Astrocyte of the spinal cord (primary cell): ENCODE measurements at places on chromosomes 13 and 19.
A peak's percentile ranks its signal among the peaks of the same experiment; 100 is the strongest.

DNA sequence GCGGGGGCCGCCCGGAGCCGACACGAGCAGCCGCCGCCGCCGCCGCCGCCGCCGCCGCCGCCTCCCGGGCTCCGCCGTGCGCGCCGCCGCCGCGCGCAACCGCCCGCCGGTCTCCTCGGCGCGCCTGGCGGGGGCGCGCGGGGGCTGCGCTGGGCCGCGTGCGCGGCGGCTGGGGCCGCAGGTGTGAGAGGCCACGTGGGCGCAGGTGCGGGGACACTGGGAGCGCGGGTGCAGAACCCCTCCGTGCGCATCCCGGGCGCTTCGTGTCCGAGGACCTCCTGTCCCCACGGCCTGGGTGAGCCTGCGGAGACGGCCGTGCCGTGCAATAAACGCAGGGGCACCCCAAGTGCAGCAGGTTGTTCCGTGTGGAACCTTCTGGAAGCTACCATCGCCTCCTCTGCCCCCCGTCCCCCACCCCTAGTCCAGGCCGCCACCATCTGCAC is at the start of gene LINGO3:
Gene LINGO3, minus strand, starts transcription at position 41 of the 443 bp plus-strand sequence. CDS start 16,378 bp downstream, outside the sequence.
- no peak for DNase-seq

- DNase-seq, result peak; percentile 63
Observed at GRCh38 chr19:44927746-44928145, 13.3 kb downstream of the APOC1 start.

GRCh38 chr19:18520848-18521691 is 800 bp downstream of the ELL start:
- DNase-seq, result no peak

GRCh38 chr19:42422092-42422900 is 4.9 kb downstream of the LIPE start:
- no peak for DNase-seq

- peak; percentile 49 for DNase-seq
Observed at GRCh38 chr19:46475986-46476385, 4.6 kb upstream of the PNMA8A start.

DNA sequence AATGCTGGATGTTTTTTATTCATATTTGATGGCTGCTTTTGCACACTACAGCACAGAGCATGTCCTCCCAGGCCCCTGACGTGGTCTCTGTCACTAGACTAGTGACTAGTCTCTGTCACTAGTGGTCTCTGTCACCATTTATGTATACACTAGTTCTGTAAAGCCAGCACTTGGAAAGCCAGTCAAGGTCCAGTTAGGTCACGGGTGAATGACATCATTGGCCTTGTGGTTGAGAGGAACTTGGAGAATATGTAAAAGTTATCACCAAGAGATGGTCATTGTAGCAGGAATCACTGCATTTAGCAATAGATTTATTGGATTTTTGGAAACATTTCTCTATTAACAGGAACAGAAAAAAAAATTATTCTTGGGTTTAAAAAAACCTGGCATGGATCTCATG is 72.9 kb downstream of the SHISA2 start:
- DNase-seq, result no peak

DNA sequence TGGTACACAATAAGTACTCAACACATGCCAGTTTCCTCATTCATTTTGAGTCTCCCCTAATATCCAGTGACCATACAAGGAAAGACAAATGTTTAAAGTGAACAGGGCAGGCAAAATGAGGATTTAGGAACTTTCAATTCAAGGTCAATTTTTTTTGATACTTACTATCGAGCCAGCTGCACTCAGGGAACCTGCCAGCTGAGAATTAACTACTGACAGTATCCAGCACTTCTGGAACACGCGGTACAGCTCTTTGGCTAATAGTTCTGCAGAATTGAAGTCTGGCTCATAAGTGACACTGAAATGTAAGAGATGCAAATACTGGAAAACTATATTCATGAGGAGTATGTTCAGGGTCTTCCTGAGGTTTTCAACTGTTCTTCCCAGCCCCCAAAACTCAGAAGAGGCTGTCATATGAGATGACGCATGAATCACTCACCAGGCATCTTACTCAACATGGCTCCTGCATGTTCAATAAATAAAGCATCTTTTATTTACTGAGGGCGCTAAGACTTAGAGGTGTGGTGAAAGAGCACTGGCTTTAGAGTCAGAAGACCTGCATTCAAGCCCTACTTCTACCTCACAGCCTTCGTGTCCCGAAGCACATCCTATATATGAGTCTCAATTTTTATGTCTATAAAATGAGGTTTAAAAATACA is 25.6 kb downstream of the RUBCNL start:
- no peak for DNase-seq

DNA sequence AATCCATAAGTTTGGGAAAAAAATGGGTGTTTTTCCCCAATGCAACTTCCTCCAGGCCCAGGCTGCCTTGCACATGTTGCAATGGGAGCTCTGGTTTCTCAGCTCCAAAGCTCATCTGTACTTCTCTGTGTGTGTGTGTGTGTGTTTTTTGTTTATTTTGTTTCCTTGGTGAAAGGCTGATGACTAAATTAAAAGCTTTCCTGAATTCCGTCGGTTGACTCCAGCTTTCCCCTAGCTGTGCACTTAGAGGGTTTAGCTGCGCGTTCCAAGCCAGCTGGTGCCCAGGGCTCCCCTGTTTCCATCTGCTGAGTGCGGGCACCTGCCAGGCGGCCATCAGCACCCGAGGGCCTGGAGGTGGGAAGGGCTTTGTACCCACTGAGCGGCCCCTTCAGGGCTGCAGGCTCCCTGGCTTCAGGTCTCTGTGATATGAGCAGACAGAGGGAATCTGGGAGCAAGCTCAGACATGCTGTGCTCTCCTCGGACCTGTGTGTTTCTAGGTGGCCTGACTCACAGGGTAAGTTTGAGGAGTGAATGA is 129.1 kb upstream of the SOX1 start:
- DNase-seq, result no peak

DNA sequence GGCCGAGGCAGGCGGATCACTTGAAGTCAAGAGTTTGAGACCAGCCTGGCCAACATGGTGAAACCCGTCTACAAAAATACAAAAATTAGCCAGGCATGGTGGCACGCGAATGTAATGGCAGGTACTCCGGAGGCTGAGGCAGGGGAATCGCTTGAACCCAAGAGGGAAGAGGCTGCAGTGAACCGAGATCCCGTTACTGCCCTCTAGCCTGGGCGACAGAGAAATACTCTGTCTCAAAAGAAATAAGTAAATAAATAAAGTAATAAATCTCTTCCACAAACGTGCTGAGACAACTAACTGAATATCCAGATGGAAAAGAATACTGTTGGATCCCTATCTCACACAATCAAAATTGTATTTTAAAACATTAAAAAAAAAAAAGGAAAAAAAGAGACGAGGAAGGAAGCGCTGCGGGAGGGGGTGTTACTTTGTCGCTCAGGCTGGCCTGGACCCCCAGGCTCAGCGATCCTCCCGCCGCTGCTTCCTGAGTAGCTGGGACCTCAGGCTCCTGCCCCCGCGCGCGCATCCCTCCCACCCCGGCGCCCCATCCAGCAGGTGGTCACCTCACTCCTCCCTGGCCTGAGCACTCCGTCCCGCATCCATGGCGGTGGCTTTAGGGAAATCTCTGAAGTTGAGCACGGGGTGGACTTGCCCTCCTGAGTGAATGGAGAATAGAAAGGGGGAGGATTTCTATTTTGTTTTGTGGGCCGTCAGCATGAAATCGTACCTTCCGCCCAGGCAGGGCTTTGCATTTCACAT is 628 bp upstream of the ZNF813 start:
- no peak for DNase-seq

- DNase-seq, result no peak
Observed at GRCh38 chr19:30848636-30849425, 476.6 kb downstream of the ZNF536 start.

DNA sequence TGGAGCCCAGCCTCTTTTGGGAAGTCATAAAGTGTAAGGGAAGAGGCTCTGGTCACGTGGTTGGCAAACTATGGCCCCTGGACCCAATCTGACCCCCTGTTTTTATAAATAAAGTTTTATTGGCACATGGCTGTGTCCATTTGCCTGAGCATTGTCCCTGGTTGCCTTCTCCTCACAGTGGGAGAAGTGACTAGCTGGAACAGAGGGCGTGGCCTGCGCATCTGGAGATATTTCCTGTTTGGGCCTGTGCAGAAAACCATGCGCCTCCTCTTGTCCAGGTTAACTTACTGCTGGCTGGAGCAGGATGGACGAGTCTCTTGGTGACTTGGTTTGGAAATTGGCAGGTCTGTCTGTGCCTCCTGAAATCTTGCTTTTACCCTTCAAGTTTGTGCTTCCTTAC is 48.3 kb downstream of the KDM4B start:
- no peak for DNase-seq

DNA sequence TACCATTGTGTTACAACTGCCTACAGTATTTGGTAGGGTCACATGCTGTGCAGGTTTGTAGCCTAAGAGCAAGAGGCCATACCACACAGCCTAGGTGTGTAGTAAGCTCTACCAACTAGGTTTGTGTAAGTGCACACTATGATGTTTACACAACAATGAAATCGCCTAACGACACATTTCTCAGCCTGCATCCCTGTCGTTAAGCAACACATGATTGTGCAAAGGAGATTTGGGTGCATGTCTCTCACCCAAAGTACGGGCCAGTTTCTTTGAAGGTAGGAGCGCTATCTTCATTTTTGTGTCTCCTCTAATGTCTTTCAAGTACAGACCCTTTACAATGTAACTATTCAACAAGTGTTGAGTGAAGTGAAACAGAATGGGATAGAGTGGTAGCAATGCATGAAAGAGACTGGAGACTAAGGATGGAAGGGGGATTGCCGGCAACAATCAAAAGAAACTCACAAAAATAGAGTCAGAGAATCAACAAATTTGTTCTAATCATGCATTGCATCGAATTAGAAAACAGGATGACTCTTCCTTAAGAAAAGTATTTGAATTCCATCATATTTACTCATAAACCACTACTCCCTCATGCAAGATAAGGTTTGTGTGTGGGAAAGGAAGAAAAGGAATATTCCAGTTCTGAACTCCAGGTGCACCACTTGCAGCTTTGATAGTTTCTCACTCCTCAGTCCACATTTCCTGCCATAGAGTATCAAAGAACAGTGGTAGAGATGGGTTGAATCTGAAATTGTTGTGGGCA is 60.2 kb upstream of the TNFRSF19 start:
- peak; percentile 87 for DNase-seq

GRCh38 chr19:13428352-13428751 is 77.9 kb downstream of the CACNA1A start:
- DNase-seq, result no peak

GRCh38 chr13:94129490-94129894 is 350.0 kb downstream of the DCT start:
- no peak for DNase-seq

DNA sequence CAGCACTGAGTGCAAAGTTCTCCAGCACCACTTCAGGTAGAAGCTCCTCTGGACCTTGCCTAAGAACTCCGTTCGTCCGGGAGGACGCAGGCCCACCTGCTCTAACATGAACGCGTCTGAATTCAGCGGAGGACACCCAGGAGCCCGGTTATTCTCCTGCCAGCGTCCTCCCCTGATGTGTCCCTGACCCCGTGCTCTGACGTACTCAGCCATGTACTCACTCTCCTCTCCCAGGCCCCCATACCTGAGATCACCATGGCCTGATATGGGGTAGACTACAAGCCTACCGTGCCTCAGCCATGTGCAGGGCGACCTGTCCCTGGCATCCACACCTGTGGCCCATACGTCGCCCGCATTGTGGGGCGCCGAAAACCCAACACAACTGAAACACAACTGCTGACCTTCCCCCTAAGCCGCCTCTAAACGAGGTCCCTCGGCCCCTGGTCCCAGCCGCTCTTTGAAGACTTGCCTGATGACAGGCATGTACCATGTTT is 744 bp upstream of the ZNF584 start:
- no peak for DNase-seq

GRCh38 chr13:104817271-104817670 is 1718.2 kb downstream of the EFNB2 start:
- no peak for DNase-seq

DNA sequence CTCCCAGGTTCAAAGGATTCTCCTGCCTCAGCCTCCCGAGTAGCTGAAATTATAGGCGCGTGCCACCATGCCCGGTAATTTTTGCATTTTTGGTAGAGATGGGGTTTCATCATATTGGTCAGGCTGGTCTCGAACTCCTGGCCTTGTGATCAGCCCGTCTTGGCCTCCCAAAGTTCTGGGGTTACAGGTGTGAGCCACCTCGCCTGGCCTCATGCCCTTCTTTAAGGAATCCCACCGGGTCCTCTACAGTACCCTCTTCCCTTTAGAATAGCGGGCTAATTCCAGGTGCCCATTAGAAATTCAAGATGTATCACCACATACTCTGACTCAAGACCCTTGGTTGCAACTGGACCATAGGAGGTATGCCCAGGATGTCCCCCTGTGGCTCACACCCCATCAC is 74.2 kb upstream of the ZNF536 start:
- DNase-seq, result no peak

- peak; percentile 50 for DNase-seq
Observed at GRCh38 chr13:58953638-58954037, 1210.1 kb downstream of the DIAPH3 start.

GRCh38 chr13:111534751-111535522 is 214.5 kb downstream of the TEX29 start:
- DNase-seq, result no peak

- DNase-seq, result no peak
Observed at GRCh38 chr13:30440910-30441703, 18.8 kb downstream of the UBE2L5 start.

DNA sequence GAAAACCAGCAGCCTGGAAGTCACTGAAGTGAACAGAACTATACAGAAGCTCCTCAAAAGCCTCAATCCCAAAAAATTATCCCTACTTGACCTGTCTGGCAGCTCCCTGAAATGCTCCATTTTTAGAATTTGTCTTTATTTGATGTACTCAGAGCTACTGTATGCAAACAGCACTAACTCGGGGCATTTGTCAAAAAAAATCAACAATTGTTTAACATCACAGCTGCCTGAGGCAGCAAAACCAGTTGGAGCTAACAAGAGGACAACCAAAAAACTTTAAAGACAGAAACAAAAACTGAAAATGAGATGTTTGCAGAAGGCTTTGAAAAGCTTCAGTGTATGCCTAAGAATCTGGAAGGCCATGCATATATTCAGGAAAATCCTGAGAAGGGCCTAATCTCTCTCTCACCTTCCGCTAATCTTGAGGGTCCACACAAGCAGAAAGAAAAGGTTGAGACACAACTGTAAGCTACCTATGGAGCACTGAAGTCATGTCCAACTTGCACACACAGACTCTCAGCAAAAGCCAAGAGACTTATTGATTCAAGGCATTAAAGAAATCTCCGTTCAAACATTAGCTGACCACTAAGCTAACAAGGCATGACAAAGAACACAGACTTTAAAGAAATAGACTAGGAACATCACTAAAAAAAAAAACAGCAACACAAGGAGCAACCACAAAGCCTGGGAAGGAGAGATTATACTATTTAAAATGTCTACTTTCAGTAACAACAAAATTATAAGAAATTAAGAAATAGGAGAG is 16.1 kb downstream of the VWA8 start:
- DNase-seq, result peak; percentile 29

- peak; percentile 74 for DNase-seq
Observed at GRCh38 chr13:77544355-77544754, 8.8 kb downstream of the SCEL start.

DNA sequence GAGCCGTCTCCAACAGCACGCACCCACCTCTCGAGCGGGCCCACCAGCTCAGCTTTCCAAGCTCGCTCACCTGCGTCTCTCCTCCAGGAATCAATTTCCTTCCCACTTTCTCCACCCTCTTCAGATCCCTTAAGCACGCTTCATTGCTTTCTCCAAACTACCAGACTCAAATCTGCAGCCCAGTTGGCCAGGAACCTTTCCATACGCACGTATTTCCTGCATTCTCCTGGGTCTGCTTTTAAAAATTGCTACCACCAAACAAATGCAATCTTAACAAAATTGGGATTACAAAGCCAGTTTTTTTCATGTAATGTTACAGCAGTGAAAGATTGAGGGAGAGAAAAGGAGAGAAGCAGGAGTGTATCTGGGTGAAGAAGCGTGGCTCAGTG is 1.5 kb downstream of the ENOX1 start:
- DNase-seq, result no peak
